ENCODE measurements at places on chromosomes 16 and 17.

DNA sequence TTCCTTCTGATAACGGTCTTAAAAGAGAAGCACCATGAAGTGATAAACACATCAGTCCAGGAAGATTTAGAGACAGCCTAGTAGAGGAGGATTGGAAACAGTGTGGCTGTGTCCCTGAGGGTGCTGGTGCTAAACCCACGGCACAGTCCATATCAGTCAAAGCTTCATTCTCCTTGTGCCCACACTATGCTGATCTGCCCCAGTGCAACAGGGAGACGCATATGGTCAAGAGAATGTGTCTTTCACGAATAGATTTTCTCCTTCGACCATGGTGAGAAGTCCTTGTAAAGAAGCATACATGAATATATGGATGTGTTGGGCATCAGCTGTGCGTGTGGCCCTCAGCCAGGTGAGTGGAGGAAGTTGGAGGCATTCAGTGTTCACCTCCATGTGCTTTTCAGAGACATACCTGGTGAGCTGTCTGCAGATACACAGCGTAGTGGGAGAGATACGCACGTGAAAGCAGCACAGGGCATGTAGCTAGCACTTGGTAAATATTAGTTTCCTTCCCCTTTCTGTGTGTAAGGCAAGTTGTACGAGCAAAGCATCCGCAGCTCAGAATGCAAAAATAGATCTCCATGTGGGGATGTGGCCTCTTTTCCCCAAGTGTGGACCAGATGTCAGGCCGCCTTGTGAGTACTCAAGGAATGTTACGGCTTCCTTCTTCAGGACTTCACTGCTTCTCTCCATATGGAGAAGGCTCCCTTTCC lies 29.4 kb downstream of the HLF start:
- DNase-seq, result no peak

DNA sequence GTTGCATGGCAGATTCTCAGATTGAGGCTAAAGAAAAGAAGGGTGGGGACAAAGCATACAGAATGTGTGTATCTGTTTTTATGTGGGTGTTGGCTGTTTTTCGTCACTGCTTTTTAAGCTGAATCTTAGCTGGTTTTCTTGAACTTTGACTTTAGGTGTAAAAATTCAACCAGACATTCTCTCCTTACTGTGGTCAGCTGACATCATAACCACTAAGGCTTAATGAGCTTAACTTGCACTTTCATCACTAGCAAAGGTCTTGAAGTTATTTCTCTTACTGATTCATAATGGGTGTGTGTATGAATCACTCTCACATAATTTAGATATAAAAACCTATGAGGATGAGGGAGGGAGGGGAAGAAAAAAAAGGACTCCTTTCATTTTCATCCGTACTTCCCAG lies 4.0 kb upstream of the CDC6 start:
- no peak for DNase-seq

DNA sequence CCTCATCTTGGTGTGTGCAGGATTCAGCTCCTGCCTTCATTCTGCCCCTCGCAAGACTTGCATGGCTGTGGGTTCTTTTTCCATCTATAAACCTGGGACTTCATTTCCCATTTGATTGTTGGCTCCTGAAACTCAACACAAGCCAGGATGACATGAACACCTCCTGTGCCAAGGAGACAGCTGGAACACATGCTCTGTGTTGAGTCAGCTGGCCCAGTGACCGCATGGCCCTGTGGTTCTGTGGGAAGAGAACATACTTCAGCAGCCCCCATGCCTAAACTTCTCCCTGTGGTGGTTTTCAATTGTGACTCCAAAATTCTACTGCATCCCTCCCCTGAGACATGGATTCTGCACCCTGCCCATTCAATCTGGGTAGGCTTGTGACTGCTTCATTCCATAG lies 57.9 kb upstream of the FOXF1 start:
- no peak for DNase-seq

GRCh38 chr17:57939797-57940196 lies 15.4 kb downstream of the CUEDC1 start:
- peak; percentile 94 for DNase-seq

DNA sequence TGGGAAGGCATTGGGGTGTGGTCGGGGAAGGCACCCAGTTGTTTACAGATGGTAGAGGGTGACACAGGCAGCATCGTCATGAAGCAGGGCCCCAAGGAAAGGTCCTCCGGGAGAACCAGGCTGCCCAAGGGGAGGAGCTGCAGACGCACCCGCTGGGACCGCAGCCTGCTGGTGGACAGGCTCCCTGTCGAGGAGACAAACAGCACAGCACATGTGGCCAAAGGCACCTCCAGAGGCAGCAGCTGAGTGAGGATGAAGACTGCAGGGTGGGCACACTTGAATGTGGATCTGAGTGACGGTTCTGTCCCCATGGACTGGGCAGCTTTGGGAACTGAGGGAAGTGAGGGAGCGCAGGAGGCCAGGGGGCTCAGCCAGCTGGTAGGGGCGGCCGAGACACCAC lies 12.4 kb downstream of the CHMP1A start:
- DNase-seq, result no peak

GRCh38 chr17:67362173-67362572 lies 4.2 kb downstream of the PSMD12 start:
- no peak for DNase-seq

- no peak for DNase-seq
Measured at GRCh38 chr17:36063786-36064541, at the start of gene CCL18. Gene CCL18, plus strand, starts transcription at chr17:36064272. Its CDS starts 71 bp downstream, at chr17:36064343.

DNA sequence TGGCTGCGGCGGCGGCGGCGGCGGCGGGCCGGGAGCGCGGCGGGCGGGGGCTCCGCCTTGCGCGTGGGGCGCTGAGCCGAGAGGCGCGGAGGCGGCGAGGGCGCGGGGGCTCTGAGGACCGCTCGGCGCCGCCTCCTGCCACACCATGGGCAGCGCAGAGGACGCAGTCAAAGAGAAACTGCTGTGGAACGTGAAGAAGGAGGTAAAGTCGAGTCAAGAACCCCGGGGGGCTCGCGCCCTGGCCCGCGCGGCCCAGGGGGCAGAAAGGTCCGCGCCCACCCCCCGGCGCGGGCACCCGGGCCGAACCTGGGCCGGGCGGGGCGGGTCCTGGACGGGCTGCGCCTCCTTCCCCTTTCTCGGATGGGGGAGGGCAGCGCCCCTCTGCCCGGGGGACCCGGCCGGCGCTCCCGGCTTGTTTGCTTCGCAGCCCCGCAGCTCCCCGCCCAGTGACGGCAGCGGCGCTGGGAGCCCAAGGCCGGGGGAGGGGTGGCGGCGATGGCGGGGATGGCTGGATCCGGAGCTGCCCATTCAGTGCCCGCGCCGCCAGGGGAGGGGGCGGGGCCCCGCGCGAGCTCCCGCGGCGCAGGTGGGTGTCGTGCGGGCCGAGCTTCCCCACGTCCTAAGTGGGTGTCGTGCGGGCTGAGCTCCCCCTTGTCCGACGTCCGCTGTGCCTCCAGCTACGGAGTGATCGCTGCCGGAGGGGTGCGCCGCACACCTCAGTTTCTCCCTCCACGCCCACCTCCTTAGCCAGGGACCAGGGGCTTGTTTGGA lies 428 bp downstream of the SGSM2 start:
- DNase-seq, result peak; percentile 13

DNA sequence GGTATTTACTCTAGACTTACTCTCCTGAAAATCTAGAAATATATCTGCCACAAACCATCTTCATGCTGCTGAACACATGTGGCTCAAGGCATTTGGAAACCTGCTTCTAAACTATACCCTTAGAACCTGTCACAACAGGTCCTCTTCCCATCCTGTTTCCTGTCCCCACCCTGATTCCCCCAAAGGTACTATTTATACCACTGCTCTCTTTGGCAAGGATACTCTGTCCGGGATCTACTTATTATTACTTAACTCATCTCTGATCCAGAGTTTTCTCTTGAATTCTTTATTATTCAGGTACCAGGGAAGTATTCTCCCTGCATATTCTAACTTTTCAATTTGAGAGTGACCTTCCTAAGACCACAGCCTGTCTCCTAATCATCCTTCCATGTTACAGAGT lies 33.4 kb downstream of the TRAF4 start:
- DNase-seq, result no peak

DNA sequence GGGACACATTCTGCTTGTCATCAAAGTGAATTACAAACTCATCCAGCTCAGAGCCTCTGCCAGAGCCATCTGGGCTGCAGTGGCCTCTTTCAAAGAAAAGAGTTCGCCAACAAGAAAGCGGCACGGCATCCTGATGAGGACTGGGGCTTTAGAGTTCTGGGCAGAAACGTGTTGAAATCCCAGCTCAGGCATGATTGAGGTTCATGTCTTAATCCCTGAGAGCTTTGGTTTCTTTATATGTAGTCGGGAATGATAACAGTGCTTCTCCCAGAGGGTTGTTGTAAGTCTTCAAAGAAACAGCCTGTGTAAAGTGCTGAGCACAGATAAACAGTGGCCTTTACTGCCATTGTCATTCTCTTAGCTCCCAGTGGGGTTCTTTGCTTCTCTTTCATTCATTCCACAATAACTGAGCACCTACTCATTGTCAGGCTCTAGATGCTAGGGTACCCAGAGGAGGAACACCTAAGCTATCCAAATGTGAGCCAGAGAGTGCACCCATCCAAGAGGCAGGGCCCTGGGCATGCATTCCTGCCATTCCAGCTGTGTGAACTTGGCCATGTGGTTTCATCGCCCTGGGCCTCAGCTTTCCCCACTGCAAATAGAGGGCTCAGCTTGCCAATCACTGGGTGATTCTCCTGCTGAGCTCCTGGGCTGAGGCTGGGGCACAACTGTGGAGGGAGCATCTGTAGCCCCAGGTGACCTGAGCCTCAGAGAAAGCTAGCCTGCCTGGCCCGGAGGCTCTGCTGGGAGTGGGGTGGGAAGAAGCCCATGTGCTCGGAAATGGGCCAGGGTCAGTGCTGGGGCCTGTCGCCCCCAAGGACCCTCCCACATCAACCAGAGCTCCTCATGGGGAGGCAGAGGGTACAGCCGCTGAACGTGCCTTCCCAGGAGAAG lies 38.3 kb upstream of the CRHR1 start:
- DNase-seq, result no peak

DNA sequence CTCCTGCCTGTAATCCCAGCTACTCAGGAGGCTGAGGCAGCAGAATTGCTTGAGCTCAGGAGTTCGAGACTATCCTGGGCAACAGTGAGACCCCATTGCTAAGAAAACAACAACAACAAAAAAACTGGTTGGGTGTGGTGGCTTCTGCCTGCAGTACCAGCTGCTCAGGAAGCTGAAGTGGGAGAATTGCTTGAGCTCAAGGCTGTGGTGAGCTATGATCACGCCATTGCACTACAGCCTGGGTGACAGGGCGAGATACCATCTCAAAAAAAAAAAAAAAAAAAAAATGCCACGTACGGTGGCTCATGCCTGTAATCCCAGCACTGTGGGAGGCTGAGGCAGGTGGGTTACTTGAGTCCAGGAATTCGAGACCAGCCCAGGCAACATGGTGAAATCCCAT lies 34.1 kb downstream of the NME2 start:
- DNase-seq, result no peak

DNA sequence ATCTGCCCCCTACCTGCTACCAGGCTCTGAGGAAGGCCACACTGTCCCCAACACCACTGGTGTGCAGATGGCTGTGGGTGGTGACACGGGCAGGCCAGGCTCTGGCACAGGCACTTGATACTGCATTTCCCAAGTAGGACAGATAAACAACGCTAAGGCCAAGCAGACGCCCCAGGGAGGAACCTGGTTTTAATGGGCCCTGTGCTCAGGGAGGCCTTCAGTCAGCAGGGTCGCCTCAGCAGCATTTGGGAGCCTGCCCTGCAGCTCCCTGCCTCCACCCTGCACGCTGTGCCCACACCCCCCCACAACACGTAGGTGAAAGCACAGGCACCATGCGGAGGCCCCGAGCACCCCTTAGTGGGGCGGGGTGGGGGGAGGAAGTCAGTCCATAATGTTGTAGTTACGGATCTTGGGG lies 3.3 kb upstream of the FASN start:
- DNase-seq, result no peak

GRCh38 chr16:10878328-10878643 lies 1.3 kb downstream of the CIITA start:
- DNase-seq, result no peak

DNA sequence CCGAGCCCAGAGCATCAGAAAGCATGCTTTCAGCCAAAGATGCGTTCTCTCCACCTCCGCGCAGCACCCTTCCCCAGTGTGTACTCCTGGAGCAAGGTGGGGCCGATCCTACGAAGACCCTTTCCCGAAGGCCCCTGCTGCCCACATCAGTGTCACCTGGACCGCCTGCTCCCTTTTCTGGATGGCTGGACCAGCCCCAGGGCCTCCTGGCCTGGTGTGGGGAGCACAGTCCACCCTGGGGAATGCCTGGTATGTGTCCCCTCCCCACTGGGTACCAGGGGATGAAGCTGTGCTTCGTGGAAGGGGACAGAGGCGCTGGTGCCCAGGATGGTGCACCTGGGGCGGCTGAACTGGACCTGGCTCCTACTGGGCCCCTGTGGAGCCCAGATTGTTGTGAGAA lies 173.8 kb downstream of the SEC14L1 start:
- DNase-seq, result no peak

DNA sequence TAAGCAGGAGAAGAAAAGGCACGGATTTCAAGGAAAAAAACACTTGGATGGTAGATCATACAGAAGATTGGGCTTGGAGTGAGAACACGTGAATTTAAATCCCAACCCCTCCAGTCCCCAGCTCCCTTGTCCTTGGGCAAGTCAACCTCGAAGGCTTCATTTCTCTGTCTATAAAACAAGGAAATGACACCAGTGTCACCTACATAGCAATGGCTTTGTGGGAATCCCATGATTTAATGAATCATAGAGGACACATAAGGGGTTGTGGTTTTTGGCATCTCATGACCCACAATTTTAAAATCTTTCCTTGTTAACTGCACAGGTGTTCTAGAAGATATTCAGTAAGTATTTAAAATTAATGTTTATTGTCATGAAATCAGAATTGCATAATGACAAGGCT lies 8.2 kb upstream of the CCL2 start:
- no peak for DNase-seq

DNA sequence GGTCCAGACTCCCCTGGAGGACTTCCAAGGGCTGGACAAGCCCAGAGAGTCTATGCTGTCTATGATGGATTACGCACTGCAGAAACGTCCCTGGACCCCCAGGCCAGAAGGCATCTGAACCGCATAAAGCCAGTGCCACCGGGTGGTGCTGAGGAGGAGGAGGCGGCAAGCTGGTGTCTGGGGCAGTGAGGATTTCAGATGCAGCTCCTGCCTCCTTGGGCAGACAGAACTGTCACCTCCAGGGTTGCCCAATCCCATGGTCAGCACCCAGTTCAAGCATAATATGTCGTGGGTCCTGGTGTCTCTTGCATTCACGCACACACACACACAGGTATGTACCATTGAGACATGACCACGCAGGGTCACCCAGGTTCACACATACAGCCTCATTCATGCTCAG lies 25.6 kb downstream of the RAP1GAP2 start:
- DNase-seq, result no peak

DNA sequence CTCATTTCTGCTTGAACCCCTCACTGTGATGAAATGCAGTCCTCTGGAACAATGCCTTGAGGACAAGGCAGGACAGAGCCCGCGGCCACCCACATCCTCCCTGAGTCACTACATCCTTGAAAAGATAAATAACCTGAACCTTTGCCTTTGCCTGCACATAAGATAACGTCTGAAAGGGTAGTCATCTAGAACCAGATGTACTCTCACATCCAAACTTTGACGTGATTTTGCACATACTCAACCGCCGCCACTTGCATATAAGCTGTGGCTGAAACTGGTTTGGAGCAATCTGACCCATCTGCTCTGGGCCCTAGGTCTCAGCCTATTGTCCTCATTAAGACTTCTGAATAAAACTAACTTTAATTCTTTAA lies 252.1 kb downstream of the PHKB start:
- DNase-seq, result no peak

Data from NCI-H510A (cell line).